ENCODE measurements at places on chromosomes 7 and 10.

GRCh38 chr7:95546647-95547046, 49.7 kb downstream of the PDK4 start:
- no peak for DNase-seq

DNA sequence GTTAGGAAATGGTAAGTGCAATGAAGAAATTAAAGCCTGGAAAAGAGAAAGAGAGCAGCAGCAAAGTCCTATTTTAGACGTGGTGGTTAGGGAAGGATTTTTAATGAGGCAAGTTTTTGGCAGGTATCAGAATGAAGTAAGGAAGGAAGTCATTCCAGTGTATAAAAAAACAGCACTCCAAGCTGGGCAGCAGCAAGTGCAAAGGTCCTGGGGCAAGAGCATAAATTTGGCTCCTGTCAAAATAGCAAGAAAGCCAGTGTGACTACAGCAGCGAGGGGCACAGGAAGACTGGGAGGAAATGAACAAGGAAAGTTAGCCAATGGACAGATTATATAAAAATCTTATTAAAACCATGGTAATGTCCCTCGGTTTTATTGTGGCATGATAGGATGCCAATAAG, 90.2 kb downstream of the PPP1R3A start:
- no peak for DNase-seq

GRCh38 chr7:1995426-1995825, 237.3 kb downstream of the MAD1L1 start:
- DNase-seq = no peak

DNA sequence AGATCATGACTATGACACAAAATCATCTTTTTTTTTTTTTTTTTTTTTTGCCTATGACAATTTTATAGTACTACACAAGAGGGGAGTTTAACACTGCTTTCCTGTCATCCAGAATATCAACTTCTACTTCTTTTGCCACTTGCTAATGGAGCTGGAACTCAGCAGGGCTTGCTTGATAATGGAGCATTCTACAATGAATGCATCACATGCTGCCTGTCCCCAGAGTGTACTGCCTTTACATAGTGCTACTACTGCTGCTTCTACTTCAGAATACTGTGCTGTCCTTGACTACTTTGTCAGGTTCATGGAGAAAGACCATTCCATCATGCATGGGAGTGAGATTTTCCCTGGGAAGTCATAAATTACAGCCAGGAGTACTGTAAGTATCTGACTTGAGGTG, 338.6 kb upstream of the SEMA3A start:
- DNase-seq = no peak

- DNase-seq = no peak
Observed at GRCh38 chr7:315516-316265, 25.7 kb downstream of the FOXL3 start.

- no peak for DNase-seq
Observed at GRCh38 chr7:151045262-151045661, 3.1 kb upstream of the ASIC3 start.

DNA sequence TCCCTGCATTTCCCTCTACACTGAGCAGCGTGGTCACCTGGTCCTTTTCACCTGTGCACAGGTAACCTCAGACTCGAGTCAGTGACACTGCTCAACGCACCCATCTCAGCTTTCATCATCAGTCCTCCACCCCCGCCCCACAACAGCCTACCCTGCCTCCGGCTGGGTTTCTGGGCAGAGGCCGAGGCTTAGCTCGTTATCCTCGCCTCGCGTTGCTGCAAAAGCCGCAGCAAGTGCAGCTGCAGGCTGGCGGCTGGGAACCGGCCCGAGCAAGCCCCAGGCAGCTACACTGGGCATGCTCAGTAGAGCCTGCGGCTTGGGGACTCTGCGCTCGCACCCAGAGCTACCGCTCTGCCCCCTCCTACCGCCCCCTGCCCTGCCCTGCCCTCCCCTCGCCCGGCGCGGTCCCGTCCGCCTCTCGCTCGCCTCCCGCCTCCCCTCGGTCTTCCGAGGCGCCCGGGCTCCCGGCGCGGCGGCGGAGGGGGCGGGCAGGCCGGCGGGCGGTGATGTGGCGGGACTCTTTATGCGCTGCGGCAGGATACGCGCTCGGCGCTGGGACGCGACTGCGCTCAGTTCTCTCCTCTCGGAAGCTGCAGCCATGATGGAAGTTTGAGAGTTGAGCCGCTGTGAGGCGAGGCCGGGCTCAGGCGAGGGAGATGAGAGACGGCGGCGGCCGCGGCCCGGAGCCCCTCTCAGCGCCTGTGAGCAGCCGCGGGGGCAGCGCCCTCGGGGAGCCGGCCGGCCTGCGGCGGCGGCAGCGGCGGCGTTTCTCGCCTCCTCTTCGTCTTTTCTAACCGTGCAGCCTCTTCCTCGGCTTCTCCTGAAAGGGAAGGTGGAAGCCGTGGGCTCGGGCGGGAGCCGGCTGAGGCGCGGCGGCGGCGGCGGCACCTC, at the start of the genes KLLN and PTEN:
KLLN (minus strand) TSS at position 481 of the 891 bp plus-strand sequence. CDS start 1,046 bp downstream, outside the sequence.
PTEN (plus strand) TSS at position 573 of the 891 bp plus-strand sequence. CDS start 845 bp downstream, outside the sequence.
- DNase-seq = peak; percentile 91

DNA sequence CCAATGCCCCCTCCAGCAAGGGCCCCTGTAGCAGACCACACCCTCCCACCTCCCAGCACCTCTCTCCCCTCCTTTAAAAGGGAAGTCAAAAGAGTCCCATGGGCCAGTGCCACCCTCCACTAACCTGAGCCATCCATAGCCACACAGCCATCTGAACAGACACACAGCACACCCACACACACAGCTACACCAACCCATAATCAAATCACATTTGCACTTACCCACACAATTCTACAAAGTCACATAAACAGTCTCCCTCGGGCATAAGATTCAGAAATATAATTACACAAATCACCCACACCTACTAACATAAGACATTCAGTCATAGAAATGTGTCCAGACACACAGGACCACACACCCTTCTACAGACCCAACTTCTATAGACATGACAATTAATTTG, 96.3 kb downstream of the HIF1AN start:
- DNase-seq = no peak

GRCh38 chr10:35367982-35368381, 31.7 kb downstream of the CCNY start:
- no peak for DNase-seq

GRCh38 chr10:63699785-63700613, 178.8 kb downstream of the REEP3 start:
- peak; percentile 46 for DNase-seq

Measured in activated CD4-positive, alpha-beta T cell treated with anti-CD3 and anti-CD28 coated beads for 36 hours (primary cell).